Urothelium cell line (cell line): ENCODE measurements at places on chromosomes 6 and 20.

GRCh38 chr20:40109136-40109535, 579.9 kb downstream of the MAFB start:
- DNase-seq = no peak

DNA sequence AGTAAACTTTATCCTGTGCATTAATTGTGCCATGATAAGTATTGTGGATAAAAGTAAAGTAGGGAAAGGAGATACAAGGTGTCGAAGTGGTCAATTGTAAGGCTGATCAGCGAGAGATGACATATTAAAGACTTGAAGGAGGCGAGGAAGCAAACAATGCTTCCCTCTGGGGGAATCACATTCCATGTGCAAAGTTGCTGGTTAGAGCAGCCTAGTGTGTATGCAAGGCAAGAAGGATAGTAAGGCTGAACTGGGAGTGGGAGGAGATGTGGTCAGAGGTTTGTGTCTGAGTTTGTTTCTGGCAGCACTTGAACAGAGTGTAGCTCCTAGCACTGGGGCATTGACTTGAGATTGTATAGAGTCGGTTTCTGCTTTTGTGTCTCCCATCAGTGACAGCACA, 122.9 kb downstream of the SLC35F1 start:
- DNase-seq = no peak

DNA sequence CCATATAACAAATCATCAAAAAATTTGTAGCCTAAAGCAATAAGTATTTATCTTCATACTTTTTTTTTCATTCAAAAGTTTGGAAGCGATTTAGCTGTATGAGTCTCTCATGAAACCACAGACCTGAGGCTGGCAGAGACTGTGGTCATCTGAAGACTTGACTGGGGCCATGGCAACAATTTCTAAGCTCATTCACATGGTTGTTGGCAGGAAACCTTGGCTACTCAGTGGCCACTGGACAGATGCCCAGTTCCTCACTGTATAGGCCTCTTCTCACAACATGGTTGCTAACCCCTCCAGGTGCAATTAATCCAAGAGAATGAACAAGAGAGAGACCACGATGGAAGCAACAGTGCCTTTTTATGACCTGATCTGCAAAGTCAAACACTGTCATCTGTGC, 235.9 kb downstream of the BTBD3 start:
- DNase-seq = no peak

DNA sequence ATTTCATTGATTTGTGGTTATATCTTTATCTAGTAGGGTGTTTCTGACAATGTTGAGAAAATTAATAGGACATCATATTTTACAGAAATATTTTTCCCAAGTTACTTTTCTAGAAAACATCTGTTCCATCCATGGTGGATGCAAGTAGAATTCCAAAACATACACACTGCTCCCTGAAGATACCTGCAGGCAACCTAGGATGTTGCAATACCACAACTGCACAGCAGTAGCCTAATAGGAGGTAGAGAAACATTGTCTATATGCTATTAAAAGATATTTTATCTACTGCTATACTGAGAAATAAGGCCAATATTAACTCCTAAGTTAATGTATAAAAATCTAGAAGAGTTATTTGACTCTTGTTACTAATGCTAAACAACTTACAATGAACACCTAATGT, 6.8 kb downstream of the ILRUN start:
- DNase-seq = no peak

- DNase-seq = no peak
These were observed 34.0 kb upstream of the NUP153 start for GRCh38 chr6:17740559-17741220.

DNA sequence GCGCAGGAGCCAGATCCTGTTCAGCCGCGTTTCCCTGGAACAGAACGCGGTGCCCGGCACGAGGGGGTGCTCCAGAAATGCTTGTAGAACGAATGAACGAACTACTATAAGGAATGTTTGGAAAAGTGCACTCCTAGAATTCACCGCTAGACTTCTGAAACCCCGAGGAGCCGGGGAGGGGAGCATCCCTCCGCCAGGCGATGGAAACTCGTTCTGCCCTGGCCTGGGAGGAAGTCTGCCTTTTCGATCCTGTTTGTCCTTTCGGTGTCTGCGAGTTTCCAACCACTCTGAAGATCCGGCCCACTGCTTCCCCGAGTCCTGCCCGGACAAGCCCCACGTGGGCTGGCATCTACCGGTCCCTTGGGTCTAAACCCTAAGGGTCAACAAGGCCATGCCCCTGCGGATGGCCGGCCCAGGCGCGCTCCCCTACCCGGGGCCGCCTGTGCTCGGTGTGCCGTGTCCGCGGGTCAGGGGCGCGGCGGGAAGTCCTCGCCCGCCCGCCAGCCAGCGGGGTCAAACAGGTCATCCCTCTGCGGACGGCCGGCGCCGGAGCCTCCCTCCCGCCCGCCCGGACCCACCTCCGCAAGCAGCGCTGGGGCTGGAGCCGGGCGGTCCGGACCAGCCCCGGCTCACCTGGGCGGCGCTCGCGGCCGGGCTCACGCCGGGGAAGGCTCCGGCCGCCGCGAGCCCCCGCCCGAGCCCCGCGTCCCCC, 526 bp downstream of the SULF2 start:
- no peak for DNase-seq

GRCh38 chr6:109743739-109744138, 52.6 kb downstream of the FIG4 start:
- peak; percentile 3 for DNase-seq

DNA sequence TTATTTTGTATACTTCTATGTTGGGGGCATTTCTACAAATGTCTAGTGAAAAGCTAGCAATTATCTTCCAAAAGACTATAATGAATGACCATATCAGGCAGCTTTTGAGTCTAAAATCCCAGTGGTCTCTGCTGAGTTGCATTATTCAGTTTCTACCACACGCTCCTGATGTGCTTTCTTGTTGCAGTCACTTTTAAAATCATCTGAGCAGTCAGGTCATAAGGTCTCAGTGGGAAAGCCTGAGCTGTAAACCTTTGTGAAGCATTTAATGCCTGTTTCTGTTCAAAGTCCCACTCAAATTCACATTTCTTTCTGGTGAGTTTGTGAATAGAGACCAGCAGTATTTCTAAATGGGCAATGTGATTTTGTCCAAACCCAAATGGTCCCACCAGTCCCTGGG, 1681.5 kb downstream of the HACE1 start:
- DNase-seq = no peak

GRCh38 chr6:132192631-132193030, 208.6 kb downstream of the MOXD1 start:
- no peak for DNase-seq

GRCh38 chr6:40196135-40196518, 261.9 kb upstream of the MOCS1 start:
- no peak for DNase-seq

- DNase-seq = no peak
These were observed 94.6 kb downstream of the SNAP25 start for GRCh38 chr20:10313215-10313614.

- DNase-seq = no peak
These were observed 20.5 kb downstream of the ID4 start for GRCh38 chr6:19857703-19858102.

- DNase-seq = no peak
These were observed 956 bp downstream of the CHRNA4 start for GRCh38 chr20:63359937-63360849.

- DNase-seq = peak; percentile 81
These were observed 95.4 kb downstream of the KHDC1L start for GRCh38 chr6:73129653-73130443.

DNA sequence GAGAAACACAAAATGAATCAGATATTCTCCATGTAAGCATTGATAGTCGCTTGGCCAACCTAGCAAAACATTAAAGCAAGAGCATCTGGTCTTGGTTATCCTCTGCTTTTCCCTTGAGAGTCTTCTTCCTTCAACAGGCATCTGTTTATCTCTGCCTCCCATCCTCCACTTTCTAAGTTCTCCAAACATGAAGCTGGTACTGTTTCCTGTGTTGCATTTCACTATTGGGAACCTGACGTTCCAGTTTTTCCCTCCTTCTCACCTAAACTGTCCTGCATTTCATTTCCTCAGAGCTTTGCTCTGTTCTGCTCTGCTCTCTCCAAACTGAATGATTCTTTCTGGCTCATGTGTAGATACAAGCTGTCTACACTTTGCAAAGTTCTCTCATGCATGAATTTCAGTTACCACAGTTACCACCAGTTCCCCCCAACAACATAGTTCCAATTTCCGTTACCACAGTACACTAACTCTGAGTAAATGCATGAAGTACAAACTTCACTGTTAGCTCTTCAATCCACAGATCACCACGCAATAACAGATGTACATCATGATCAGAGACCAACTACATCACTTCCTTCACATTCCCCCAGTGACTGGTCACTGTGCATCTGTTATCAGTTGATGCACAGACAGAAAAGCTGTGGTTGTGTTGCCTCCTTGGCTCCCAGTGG, 86.7 kb upstream of the F13A1 start:
- DNase-seq = no peak

DNA sequence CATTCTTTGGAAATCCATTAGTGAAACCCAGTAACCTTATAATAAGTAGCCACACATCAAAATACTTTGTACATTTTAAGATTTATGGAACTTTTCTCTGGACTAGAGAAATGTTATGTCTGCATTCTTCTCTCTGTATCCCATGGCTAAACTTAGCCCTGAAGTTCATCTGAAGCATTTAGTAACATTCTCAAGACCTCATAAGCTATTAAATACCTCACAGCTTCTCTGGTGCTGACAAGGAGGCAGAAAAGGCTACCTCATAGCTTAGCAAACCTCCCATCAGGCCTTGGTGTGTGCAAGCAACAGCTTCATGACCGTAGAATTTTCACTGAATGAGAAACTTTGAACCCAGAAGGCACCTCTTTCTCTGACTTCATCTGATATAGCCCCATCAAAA, 38.9 kb upstream of the HDGFL1 start:
- no peak for DNase-seq

DNA sequence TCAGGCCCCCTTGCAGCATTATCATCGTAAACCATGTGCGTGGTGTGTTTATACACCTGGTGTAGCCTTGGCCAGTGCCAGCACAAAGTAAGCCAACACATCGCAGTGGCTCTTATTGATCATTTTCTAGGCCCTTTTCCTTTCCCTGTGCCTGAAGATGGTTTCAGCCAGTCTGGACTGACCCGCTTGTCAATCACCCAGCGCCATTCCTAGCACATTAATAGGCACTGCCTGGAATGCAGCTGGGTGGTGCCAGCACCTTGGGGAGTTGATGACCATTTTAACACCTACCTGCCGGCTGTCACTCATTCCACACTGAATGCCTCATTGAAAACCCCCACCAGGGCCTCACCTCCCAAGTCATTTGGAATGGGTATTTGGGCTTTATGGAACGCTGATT, 4.9 kb upstream of the UQCC2 start:
- DNase-seq = no peak

GRCh38 chr6:98384801-98385200, 449.6 kb upstream of the POU3F2 start:
- DNase-seq = no peak

DNA sequence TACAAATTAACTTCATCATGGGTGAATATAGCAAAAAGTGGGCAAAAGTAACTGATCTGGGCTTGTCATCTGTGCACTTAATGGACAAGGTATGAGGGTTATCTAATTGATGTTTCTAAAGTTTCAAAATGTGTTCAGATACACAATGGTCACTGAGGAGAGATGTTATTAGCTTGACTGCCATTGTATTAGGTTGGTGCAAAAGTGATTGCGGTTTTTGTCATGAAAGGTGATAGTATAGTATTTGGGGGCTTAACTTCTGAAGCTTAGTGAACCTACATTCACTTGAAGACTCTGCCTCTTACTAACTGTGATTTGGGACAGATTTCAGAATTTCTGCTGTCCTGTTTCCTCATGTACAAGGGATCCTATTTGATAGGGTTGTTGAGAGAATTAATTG, 159.6 kb downstream of the UST start:
- DNase-seq = no peak

DNA sequence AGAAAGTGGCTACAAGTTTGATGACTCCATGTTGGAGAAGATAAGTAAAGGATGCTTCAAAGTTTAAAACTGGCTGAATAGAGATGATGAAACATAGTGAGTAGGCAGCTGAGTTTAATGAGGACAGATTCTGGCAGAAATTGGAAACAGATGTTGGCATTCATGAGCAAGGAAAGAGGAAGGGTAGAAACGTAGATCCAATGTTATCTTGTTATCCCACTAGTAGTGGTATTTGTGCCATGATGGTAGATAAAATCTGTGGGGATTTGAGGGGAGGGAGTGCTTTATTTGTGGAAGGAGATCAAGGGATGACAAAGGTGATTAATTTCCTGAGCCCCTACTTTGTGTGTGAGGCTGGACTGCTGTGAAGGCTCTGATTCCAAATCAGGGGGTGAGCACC, 69.5 kb downstream of the MRAP2 start:
- no peak for DNase-seq

DNA sequence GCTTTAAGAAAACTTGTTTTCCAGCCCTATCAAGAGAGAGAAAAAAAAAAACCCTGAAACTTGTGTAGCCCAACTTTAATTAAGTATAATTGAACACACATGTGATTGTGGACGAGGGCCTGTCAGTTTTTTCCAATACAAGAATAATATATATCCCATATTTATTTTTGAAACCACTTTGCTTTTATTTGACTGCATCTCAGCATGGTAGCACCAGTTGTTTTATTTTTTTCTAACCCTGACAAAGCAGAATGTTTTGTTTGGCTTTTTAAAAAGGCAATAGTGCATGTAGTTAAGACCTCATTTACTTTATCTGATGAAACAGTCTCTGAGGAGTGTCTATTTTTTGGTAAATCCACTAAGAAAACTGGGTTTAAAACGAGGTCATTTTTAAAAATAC, 257.7 kb downstream of the CDKAL1 start:
- DNase-seq = no peak

- DNase-seq = no peak
These were observed 499 bp downstream of the TTI1 start for GRCh38 chr20:38032585-38033329.

DNA sequence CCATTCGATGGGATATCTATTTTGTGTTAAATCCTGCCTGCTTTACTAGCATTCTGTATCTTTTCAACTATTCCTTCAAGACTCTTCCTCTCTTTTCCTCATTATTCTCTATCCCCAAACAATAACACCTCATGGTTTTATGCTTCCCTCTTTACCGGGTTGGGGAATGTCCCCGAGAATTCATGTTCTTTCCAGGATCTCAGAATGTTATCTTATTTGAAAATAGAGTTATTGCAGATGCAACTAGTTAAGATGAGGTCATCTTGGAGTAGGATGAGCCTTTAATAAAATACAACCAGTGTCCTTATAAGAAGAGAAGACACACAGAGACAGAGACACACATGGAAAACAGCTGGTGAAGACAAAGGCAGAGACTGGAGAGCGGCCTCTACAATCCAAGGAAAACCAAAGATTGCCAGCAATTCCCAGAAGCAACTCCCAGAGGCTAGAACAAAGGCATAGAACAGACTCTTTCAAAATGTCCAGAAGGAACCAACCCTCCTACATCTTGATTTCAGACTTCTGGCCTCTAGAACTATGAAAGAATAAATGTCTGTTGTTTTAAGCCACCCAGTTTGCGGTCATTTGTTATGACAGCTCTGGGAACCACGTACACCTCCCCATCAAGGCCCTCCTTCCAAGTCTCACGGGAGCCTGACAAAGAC, 126.8 kb upstream of the TNFAIP3 start:
- no peak for DNase-seq

- DNase-seq = no peak
These were observed 32.0 kb downstream of the KIAA0319 start for GRCh38 chr6:24614043-24614420.

GRCh38 chr6:28165563-28165962, 23.9 kb downstream of the ZKSCAN8 start:
- DNase-seq = no peak
